ENCODE measurements at places on chromosomes 6 and 20.
A peak's percentile ranks its signal among the peaks of the same experiment; 100 is the strongest.

DNA sequence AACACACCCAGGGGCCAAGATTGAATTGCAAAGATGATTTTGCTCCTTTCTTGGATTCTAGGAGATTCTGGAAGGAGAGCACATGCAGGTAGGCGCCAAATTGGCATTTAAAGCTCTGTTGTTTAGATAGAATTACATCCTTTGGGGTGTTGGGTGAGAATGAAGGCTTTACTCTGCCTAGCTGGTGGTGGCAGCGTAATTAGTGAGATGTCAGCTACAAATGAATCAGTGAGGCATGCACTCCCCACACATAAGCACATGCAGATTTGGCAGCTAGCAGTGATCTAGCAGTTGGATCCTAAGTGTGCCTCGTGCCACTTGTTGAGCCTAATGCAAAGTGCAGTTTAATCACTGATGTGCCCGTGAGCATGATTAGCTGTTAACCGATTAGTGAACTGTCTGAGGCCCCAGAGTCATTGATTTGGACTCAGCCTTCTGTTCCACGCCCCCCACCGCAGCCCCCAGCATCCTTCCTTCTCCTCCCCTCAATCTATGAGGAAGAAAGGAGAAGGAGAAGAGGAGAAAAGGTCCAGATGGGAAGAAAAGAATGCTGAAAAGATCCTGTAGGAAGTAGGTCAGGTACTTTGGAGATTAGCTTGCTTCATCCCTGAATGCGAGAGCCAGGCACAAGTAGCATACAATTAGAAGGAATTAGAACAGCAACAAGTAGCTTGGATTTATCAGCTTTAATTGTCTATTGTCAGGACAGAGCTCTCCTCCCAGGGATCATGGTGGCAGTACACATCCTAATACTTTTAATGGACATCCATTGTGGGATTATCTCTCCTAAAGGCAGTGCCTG is 6.0 kb upstream of the PRDM1 start:
- DNase-seq = no peak

- DNase-seq = no peak
Measured at GRCh38 chr6:26441977-26442376, 1.7 kb downstream of the BTN3A3 start.

DNA sequence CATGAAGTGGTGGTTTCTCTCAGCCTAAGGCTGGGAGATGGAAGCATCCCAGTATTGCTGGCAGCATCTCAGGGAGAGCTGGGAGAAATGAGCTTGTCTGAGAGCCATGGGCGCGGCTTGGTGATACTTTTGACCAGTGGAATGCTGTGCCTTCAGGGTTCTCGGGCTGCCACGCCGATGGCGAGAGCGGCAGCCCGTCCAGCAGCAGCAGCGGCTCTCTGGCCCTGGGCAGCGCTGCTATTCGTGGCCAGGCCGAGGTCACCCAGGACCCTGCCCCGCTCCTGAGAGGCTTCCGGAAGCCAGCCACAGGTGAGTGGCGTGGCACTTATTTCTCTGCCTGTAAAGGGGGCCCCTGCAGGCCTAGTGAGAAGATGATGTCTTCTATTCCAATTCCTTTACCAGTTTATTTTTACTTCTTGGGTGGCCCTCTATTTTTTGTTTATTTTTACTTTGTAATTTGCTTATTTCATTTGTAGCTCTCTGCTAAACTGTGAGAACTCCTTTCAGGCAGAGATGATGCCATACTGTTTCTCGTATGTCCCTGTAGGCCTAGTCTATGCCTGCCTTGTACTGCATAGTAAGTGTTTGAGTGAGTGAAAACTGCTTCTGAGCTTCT is 71.7 kb downstream of the ASXL1 start:
- no peak for DNase-seq

DNA sequence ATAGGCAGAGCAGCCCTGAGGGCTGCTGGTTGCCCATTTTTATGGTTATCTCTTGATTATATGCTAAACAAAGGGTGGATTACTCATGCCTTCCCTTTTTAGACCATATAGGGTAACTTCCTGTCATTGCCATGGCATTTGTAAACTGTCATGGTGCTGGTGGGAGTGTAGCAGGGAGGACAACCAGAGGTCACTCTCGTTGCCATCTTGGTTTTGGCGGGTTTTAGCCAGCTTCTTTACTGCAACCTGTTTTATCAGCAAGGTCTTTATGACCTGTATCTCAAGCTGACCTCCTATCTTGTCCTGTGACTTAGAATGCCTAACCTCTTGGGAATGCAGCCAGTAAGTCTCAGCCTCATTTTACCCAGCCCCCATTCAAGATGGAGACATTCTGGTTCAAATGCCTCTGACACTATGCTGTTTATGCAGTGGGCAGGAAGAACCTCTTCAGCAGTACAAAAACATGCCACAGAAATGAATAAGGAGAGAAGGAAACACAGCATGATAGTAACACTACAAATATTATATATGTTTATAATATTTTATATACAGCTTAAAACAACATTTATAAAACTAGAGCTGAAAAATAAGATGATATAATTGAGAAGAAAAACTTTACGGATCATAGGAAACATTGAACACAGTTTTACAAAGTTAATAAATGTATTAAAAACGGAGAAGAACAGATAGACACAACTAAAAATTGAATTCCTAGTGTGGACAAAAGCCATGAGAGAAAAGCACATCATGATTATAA is 58.9 kb upstream of the SAMD5 start:
- DNase-seq = no peak

- DNase-seq = no peak
Measured at GRCh38 chr6:98842342-98843180, 8.2 kb downstream of the POU3F2 start.

DNA sequence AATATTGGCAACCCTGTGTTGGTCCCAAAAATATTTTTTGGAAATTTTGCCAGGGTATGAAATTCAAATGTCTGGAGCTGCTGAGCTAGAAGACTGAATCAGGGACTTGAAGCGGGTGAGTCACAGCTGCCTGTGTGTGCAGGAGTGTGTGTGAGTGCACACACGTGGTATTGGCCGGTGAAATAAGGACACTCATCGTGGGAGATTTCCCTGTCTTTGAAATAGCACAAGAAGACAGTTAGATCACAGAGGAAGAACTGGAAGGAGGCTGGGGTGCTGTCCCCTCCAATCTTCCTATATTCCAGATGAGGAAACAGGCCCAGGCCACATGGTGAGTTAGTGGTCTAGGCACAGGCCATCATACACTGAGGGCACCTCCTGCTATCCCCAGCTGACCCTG is 123.8 kb upstream of the MLN start:
- DNase-seq = no peak

GRCh38 chr20:51425347-51426106 is 117.0 kb downstream of the NFATC2 start:
- DNase-seq = no peak

DNA sequence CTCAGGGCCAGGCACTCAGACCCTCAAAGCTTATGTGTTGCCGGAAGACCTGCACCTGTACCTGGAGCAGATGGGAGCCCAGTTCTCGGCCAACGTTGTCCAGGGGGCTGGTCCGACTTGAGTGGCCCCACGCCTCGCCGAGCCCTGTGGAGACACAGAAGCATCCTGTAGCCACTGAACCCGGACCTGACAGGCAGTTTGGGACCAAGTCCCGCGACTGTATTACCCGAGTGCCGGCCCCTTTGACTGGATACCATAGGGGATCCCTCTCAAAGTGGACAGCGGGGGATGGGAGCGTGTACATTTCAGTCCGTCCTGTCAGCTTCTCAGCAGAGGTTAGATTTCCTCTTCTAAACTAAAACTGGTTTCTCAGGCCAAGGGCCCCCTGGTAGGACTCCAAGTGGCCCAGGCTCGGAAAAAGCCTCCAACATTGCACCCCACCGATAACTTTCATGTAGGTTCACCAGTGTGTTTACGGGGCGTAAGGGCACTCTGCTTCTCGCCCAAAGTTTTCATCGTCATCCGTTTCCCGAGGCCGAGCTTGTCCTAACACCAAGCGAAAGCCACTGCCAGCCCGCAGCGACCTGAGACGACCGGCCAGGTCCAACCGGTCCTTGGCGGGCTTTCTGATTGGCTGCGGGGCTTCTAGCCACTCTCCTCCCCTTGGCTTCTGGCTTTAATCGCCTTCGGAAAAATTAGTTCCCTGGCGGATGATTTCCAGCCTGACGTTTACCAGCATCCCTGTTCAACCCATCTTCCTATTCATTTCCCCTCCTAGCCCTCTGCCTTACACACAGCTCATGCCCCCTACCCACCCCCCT is 10.8 kb downstream of the SIM1 start:
- DNase-seq = no peak

DNA sequence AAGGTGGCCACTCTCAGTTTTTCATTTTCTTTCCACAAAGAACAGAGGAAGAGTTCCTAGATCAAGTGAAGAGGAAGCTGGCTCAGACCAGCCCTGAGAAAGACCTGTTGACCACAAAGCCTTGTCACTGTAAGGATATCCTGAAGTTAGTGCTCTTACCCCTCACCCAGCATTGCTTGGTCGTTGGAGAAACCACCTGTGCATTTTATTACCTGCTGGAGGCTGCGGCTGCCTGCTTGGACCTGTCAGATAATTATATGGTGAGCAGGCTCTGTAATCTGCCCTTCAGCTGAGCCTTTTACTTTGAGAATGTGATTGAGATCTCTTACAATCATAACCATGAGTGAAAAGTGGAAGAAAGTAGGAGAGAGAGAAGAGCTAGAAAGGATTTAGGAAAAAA is 21.9 kb downstream of the TREML1 start:
- no peak for DNase-seq

GRCh38 chr20:4511776-4512175 is 209.9 kb upstream of the PRND start:
- DNase-seq = peak; percentile 32

DNA sequence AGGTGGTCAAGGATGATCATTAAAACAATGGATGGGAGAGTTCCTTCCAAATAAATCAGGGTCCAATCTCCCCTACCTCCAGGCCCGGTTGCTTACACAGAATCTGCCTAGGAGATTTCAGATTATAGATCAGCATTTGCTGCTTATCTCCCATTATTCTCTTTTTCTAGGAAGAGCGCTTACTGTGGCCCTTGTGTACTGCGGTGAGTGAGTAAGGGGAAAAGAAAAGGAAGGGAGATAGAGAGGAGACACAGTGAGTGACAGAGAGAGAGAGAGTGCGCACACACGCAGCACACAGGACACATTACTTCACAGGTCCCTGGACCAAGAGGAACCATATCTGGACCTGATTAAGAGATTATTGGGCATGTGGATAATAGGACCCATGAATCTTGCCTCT is 6.2 kb downstream of the LATS1 start:
- no peak for DNase-seq

- DNase-seq = no peak
Measured at GRCh38 chr6:122790028-122790422, 967 bp downstream of the SMPDL3A start.

DNA sequence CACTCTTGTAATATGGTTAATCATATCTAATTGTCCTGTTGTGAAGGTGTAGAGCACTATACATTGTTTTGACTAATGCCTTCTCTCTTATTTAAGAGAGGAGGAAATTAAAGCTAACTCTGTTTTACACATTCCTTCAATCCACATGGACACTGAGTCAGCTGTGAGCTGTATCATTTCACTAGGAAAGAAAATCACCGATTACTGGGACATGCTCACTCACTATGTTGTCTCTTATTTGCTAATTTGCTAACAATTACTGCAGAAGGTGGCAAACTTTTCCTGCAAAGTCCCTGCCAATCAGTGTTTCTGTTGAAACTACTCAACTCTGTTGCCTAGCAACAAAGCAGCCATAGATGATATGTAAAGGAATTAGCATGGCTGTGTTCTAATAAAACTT is 98.2 kb downstream of the BCAS1 start:
- DNase-seq = no peak

DNA sequence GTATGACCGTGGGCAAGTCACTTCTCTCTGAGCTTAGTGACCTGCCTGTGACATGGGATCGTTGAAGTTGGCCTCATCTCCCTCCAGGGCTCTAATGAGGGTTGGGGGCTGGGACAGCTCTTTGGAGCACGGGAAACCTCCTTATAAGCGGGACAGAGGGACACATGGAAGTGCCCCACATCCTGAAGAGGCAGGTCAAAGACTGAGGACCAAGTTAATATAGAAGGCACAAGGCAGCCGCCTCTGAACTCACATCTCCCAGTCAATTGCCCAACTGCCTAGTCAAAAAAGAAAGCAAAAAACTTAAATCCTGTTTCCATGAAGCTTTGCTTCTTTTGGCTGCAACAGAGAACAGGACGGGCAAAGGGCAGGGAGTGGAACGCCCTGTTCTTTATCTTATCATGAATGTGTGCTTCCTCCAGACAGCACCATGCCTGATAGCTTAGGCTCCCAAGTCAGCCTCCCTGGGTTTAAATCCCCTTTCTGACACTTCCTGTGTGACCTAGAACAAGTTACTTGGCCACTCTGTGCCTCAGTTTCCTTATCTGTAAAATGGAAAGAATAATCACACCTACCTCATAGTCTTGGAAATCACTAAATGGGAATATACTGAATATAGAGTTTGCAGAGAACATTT is 27.1 kb downstream of the LBP start:
- no peak for DNase-seq

- no peak for DNase-seq
Measured at GRCh38 chr6:113347436-113347835, 509.7 kb upstream of the MARCKS start.

- no peak for DNase-seq
Measured at GRCh38 chr6:111973927-111974639, 79.8 kb upstream of the CCN6 start.

DNA sequence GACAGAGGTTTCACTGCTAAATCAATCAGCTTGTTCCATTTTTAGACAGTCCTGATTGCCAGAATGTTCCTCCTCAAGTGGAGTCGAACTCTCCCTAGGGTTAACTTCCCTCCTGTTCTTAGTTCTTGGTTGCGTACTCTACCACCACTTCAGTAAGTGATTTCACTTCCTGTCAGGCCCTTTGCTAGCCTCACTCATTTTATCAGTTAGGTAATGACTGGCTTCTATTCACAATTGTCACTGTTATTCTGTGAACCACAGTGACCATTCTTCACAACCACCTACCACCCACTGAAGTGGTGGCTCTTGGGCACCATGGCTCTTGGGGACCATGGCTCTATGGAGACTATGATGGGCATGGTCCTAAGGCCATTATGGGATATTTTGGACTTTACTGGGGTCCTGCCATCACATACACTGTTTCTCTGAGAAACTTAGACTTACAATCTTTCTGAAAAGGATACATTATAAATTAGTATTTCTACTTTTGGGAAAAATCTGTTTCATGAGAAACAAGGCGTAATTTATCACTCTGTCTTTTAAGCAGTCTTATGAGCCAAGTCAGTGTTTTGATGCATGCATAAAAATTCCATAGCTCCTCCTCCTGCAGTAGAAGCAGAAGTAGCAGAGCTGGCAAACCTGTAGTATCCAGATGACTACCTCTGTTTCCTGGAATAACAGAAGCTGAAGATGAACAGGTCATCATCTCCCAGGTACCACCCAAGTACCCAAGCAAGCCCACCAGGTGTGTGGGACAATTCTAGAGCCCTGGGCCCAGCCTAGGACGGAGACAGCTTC is 66.3 kb downstream of the ATXN1 start:
- DNase-seq = no peak

- DNase-seq = peak; percentile 57
Measured at GRCh38 chr6:167892835-167893815, 66.4 kb downstream of the AFDN start.

- DNase-seq = no peak
Measured at GRCh38 chr20:8248051-8248450, 116.0 kb downstream of the PLCB1 start.

GRCh38 chr20:46978951-46979491 is 84.4 kb downstream of the EYA2 start:
- DNase-seq = no peak

- DNase-seq = no peak
Measured at GRCh38 chr6:125932451-125932795, 24.1 kb upstream of the HINT3 start.

- no peak for DNase-seq
Measured at GRCh38 chr6:125050663-125051318, 88.6 kb downstream of the RNF217 start.

- no peak for DNase-seq
Measured at GRCh38 chr20:56750430-56750829, 121.3 kb downstream of the TFAP2C start.
